Activated T-cell treated with anti-CD3 and anti-CD28 coated beads for 24 hours (primary cell): ENCODE measurements at places on chromosomes 2 and 18.

DNA sequence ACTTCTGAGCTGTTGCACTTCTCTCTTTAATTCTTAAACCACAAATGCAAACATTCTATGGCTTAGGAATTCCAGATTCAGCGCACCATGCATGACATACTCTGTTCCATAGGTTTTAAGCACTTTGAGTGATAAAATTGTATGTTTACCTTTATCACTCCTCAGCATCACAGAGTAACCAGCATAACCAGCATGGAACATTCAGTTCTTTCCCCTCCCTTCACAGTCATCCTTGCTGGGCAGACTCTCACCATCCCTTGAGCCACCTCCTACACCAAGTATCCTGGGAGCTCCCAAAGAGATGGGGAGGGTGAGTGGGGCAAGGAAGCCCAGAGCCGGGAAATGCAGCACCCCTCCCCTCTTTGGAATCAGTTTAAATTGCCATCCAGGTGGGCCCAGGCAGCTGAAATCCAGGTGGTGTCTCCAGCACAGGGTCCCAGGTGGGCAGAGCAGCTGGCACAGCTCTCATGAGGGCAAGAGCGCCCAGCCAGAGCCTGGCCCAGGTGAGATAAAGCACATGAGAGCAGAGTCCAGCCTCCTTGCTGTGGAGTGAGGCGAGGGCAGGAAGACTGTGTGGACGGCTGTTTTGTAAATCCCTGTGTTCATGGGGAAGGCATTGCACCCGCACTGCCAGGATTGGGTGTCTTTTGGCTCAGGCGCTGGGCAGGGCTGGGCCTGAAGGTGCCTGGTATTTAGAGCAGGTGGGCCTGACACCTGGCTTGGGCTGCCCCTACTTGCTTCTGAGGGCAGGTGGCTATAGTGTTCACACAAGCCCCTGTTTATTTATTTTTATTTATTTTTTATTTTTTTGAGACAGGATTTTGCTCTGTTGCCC, 36.8 kb downstream of the LAMA3 start:
- DNase-seq = no peak

DNA sequence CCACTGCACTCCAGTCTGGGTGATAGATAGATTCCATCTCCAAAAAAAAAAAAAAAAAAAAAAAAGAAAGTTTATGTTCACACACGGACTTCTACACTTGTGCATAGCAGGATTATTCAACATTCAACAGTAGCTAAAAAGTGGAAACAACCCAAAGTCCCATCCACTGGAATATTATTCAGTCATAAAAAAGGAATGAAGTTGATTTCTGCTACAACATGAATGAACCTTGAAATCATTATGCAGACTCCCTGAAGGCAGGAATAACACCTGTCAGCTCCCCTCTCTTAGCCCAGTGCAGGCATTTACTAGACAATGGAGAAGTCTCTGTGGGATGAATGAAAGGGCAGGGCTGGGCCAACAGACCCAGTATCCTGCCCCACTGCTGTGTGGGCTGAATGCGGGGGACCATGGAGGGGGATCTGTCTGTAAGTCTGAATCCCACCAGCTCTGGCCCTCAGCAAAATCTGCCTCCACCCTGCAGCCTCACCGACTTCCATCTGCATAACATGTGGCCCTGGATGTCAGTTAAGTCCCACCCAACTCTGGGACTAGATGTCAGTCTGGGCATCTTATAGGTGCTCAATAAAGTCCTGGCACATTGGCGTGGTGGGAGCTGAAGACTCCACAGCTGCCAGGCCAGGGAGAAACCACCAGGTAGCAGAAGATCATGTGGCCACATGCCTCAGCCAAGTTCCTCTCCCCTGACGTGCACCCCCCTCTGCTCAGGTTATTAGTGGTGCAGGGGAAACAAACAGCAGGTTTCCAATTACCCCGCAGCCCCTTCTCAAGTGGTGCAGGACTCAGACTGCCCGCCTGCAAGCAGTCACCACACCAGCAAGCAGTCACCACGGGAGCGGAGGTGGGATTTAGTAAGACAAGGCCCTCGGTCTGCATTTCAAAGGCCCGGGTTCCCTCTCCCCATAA, 8.9 kb downstream of the ZFP36L2 start:
- no peak for DNase-seq

- no peak for DNase-seq
Measured at GRCh38 chr18:65983750-65984149, 232.9 kb downstream of the CDH7 start.

- no peak for DNase-seq
Measured at GRCh38 chr2:112273349-112273748, 2.0 kb upstream of the ZC3H6 start.

DNA sequence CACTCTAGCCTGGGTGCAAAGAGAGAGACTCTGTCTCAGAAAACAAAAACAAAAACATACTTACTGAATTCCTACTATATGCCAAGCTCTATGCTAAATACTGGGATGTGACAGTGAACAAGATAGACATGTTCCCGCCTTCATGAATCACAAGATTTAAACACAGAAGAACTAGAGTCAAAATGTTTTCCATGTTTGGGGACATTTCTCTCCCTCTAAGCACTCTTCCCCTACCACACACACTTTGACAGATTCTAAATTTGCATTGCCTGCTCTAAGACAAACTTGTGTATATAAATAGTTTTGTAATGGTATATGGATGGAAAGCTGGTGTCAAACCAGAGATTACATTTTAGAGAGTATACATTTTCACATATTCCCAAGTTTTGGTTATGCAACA, 11.1 kb downstream of the CYBRD1 start:
- DNase-seq = no peak

GRCh38 chr2:68193787-68194372, 36.2 kb downstream of the PNO1 start:
- DNase-seq = no peak
